ENCODE measurements at places on chromosomes 12 and 14.

GRCh38 chr14:24147761-24148428, 597 bp downstream of the RNF31 start:
- no peak for DNase-seq

DNA sequence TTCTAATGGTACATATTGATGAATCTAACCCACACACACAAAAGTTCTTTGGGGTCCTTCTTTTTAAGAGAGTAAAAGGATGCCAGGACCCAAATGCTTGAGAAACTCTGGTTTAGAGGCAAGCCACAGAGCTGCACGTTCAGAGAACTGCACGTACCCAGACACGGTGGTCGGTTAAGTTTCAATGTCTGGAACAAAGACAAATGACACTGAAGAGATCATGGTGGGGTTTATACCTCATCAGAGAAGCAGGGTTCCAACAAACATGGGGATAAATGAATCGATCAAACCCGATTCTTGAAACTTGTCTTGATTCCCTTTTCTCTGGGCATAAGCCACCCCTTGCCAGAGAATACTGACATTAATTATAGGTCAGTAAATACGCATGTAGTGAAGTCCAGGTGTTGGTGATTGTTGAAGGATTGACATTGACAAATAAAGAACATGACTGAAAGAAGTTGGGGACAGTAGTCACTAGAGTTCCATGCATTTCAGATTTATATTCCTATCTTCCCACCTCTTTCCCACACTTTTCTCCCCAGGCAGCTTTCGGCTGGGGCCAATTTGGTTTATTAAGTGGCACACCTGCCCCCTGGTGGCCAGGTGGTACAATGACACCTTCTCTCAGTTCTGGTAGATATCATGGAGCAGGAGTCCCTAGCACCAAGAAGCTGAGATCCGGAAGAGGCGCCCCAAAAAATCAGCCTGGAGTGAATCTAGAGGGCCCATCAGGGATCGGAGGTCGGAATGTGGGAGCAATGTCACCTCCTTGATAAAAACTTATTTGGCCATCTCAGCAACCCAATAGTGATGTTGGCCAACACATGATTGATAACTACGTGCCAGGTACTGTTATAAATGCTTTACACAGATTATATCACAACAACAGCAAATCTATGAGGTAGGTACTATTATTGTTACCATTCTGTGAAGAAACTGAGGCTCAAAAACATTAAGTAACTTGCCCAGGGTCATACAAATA, 17.8 kb upstream of the HDAC7 start:
- peak; percentile 93 for DNase-seq

GRCh38 chr12:26238341-26239121, 43.2 kb downstream of the SSPN start:
- no peak for DNase-seq

GRCh38 chr14:89219051-89219450, 198.0 kb downstream of the FOXN3 start:
- DNase-seq, result no peak

DNA sequence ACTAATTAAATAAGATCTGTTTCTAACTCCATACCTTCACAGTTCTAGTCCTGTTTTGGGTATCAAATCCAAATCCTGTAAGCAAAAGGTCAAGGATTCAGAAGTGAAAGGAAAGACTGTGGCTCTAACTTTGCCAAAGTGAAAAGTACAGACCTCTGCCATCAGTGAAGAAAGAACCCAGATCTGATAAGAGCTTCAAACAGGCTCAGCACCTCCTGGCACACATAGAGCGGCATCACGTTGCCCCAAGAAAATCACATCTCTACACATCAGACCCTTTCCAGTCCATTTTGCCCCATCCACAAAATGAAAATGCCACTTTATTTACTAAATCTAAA, 23.2 kb downstream of the CLIP1 start:
- no peak for DNase-seq

GRCh38 chr12:18581232-18581962, 156.4 kb downstream of the PLCZ1 start:
- no peak for DNase-seq

- no peak for DNase-seq
These were observed 140.5 kb upstream of the FKBP4 start for GRCh38 chr12:2654311-2654710.
